ENCODE measurements at places on chromosomes 7 and 10. TPM values are rescaled to one million over a fixed set of nuclear protein-coding genes. Genes with fewer than 3 reads are reported as not detected.

DNA sequence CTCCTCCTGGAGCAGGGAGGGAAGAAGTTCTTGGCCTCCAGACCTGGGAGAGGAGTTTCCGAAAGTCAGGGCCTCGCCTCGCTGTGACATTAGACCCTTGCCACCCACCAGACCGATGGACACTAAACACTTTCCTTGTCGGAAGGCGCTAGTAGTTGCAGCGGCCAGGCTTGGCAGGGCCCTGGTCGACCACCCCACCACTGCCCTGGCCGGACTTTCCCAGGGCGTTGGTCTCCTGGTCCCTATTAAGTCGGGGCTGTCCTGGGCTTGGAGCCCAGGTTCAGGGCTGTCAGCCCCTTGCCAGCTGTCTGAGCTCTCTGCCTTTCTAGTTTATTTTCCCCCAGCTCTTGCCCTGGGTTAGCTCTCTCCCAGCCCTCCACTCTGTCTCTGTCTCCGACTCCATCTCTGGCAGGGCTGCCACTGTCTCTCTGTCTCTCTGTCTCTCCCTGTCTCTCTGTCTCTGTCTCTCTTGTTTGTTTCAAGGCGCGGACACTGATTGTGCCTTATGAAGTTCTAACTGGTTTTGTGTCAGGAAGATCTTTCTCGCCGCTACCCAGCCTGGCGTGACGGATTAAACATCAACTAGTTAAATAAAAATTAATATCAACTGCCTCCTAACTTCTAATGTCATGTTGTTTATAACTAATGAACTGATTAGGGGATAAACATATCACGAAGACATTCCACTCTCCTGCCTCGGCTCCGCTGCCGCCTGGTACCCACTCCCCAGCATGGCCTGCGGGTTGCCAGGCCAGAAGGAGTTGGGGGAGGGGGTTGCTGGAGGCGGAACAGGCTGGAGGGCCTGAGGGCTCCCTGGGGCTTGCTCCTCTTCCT lies 13.8 kb upstream of the PAX2 start:
- H3K27me3 ChIP-seq, result peaks cover 88% of the 10 kb centered on the region
- DNase-seq, result no peak
- H3K4me3 ChIP-seq, result peak overlapping the region; percentile 84
- peak overlapping the region; percentile 47 for H3K27ac ChIP-seq
- peaks cover 20% of the 10 kb centered on the region for H3K36me3 ChIP-seq

DNA sequence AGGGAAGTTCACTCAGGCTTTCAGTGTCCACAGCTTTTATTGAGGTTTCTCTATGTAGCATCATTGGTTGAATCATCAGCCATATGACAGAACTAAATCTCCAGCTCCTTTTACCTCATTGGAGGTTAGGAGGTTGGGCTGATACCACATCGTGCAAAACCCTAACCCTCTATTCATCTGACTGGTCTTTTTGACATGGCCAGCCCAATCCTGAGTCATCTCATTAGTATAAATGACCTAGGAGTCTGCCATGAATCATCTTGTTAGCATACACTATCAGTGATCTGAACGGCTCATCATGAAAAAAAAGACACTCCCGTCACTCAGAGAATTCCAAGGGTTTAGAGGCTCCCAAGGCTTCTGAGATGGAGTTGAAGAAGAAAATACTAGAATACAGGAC lies 669.8 kb upstream of the POT1 start:
- DNase-seq, result no peak
- no peaks in the 10 kb centered on the region for H3K27me3 ChIP-seq
- H3K4me3 ChIP-seq, result no peak overlapping the region

GRCh38 chr7:45084336-45084735 lies 4.4 kb downstream of the NACAD start:
- DNase-seq, result no peak
- H3K27me3 ChIP-seq, result peaks cover 17% of the 10 kb centered on the region
- H3K4me3 ChIP-seq, result no peak overlapping the region
- H3K36me3 ChIP-seq, result no peaks in the 10 kb centered on the region
- peaks cover 9% of the 10 kb centered on the region for H3K4me1 ChIP-seq

- no peaks in the 10 kb centered on the region for H3K36me3 ChIP-seq
- no peak overlapping the region for H3K27ac ChIP-seq
- H3K4me1 ChIP-seq, result no peaks in the 10 kb centered on the region
- H3K27me3 ChIP-seq, result peaks cover 24% of the 10 kb centered on the region
- no peak overlapping the region for H3K4me3 ChIP-seq
- no peak for DNase-seq
Measured at GRCh38 chr10:131790021-131790420, 110.8 kb upstream of the PPP2R2D start.

GRCh38 chr7:98872328-98872924 lies 2.6 kb upstream of the TMEM130 start:
- peaks cover 8% of the 10 kb centered on the region for H3K27me3 ChIP-seq
- no peaks in the 10 kb centered on the region for H3K36me3 ChIP-seq
- DNase-seq, result no peak
- H3K4me1 ChIP-seq, result peaks cover 5% of the 10 kb centered on the region

DNA sequence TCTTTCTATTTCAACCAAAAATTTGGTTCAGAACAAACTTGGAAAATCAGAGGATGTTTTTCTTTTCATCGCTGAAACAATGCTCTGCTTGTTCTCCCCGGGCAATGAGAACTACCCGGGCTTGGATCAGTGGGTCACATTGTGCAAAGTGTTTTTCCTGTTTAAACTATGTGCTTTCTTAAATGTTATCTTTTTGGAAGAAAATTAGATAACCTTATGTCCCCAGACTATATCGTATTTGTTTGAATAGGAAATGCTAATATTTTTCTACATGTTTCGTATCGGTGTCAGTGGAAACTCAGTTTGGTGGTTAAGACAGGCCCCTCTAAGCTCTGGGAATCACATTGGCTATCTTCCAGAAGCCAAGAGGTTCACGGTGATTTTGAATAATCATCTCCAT lies 319.5 kb upstream of the NFE2L3 start:
- H3K27me3 ChIP-seq, result peaks cover 40% of the 10 kb centered on the region
- H3K4me3 ChIP-seq, result no peak overlapping the region
- H3K4me1 ChIP-seq, result no peaks in the 10 kb centered on the region
- no peaks in the 10 kb centered on the region for H3K36me3 ChIP-seq
- H3K27ac ChIP-seq, result no peak overlapping the region

- H3K27ac ChIP-seq, result no peak overlapping the region
- no peak for DNase-seq
- no peaks in the 10 kb centered on the region for H3K36me3 ChIP-seq
Measured at GRCh38 chr7:82757-83155, 109.6 kb upstream of the FAM20C start.

COL26A1 gene
- polyA plus RNA-seq, result not detected

- H3K27ac ChIP-seq, result peak overlapping the region; percentile 86
- H3K27me3 ChIP-seq, result no peaks in the 10 kb centered on the region
- no peaks in the 10 kb centered on the region for H3K36me3 ChIP-seq
- peak; percentile 52 for DNase-seq
- H3K4me1 ChIP-seq, result peaks cover 37% of the 10 kb centered on the region
Measured at GRCh38 chr10:91220954-91221675, 652 bp downstream of the PCGF5 start.

ZNF92 gene
- 81.0 TPM for polyA plus RNA-seq

DNA sequence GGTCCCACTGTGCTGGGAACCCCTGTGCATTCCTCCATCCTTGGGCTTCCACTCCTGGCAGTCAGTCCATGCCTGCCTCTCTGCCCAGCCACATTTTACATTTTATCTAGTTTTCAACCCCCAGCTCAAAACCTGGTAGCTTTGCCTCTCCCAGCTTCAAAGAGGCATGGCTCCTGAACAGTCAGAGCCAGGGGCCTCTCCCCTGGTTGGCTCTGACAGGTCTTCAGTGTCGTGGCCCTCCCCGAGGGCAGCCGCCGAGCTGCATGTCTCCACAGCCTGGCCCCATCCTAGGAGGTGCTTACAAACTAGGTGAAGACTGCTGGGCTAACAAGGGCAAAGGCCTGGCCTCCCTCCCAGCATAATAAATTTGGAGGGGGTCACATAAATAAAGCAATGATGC lies 14.8 kb downstream of the COBL start:
- no peaks in the 10 kb centered on the region for H3K4me1 ChIP-seq
- H3K27me3 ChIP-seq, result no peaks in the 10 kb centered on the region
- H3K27ac ChIP-seq, result no peak overlapping the region
- no peaks in the 10 kb centered on the region for H3K36me3 ChIP-seq

MMRN2 gene
- not detected for polyA plus RNA-seq

DNA sequence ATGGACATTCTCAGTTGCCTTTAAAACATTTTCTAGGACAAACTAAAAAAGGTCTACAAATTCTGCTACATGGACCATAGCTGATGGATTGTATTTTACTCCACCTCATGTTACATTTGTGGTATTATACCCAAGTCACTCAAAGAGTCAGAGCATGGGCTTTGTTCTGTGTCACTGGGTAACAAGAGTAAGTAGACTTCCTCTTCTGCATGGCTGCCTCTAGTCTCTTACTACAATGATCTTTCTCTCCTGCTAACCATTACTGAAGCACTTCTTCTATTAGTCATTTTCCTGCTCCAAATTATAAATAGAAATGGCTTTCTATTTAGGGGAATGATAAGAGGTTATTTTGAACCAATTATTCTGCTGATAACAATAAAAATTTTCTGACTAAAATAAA lies 727.4 kb upstream of the NRP1 start:
- H3K27me3 ChIP-seq, result no peaks in the 10 kb centered on the region
- DNase-seq, result no peak
- no peaks in the 10 kb centered on the region for H3K36me3 ChIP-seq
- no peaks in the 10 kb centered on the region for H3K4me1 ChIP-seq
- H3K4me3 ChIP-seq, result no peak overlapping the region

PON1 gene
- not detected for polyA plus RNA-seq

DNA sequence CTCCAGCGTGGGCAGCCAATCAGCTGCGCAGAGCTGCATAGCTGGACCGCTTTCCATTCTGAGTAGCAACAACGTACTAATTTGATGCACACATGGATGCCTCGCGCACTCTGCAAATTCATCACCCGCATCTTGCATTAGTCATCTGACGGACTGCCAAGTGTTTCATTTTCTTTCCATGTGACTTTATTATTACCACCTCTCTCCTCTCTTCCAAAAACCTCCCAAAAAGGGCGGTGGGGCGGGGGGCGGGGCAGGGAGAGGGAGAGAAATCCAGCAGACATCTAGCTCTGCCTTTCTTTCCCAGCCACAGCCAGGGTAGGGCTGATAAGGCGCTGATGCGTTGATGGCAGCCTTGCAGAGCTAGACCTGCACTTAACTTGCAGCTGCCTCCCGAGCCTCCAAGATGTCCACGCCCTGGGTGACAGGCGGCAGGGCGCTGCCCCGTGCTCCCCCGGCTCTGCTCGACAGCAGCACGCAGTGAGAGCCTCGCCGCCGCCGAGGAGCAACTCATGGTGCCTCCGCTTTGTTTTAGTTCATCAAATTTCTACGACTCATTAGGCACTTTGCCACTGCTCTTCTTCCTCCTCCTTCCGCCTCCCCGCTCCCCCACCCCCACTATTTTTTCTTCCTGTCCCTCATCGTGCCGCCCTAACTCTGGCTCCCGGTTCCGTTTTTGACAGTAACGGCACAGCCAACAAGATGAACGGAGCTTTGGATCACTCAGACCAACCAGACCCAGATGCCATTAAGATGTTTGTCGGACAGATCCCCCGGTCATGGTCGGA lies 147.3 kb downstream of the CELF2 start:
- H3K4me3 ChIP-seq, result no peak overlapping the region
- peak; percentile 73 for DNase-seq
- no peaks in the 10 kb centered on the region for H3K27me3 ChIP-seq
- H3K36me3 ChIP-seq, result peaks cover 4% of the 10 kb centered on the region
- H3K27ac ChIP-seq, result no peak overlapping the region

STEAP1B gene
- polyA plus RNA-seq, result 37.3 TPM

DNA sequence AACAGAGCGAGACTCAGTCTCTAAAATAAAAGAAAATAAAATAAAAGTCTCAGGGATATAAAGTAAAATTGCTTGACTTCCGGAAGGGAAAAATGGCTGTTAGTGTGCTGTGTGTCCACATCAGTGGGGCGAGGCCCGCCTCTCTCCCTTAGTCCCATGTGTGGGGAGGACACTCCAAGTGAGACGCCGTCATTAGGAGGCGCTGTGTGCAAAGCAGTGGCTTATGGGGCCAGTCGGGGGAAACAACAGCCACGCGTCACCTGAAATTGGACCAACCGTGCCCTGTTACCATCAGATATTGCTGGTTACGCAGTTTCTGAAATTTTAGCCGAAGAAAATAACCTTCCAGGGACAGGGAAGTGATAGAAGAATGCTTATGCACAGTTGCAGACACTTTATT lies 15.8 kb downstream of the SFXN4 start:
- no peak for DNase-seq
- H3K27me3 ChIP-seq, result no peaks in the 10 kb centered on the region
- H3K4me1 ChIP-seq, result no peaks in the 10 kb centered on the region
- H3K36me3 ChIP-seq, result peaks cover 8% of the 10 kb centered on the region
- no peak overlapping the region for H3K4me3 ChIP-seq

- no peaks in the 10 kb centered on the region for H3K27me3 ChIP-seq
- no peaks in the 10 kb centered on the region for H3K36me3 ChIP-seq
- no peak overlapping the region for H3K27ac ChIP-seq
- DNase-seq, result no peak
Measured at GRCh38 chr10:116688241-116688711, 54.1 kb downstream of the HSPA12A start.

DNA sequence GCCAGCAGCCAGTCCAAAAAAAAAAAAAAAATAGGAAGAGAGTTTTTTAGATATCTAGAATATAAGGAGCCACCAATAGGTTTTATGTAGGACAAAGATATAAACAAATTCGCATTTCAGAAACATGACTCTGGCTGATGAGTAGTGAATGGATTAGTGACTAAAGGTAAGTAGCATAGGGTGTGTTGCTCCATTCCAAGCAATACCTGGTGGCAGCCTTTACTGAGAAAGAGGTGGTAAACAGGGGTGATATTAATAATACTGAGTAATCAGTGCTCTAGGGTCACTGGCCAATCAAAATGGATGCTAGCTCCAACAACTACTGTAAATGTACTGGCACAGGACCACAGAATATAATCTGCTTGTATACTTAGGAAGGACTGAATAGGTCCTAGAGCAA lies 45.5 kb upstream of the RAB11FIP2 start:
- no peak overlapping the region for H3K4me3 ChIP-seq
- no peaks in the 10 kb centered on the region for H3K4me1 ChIP-seq
- no peak for DNase-seq
- H3K36me3 ChIP-seq, result no peaks in the 10 kb centered on the region
- H3K27me3 ChIP-seq, result peaks cover 3% of the 10 kb centered on the region

GRCh38 chr10:36157486-36157885 lies 515.4 kb upstream of the FZD8 start:
- no peak overlapping the region for H3K4me3 ChIP-seq
- no peaks in the 10 kb centered on the region for H3K36me3 ChIP-seq
